ENCODE measurements at places on chromosomes 3 and 15. TPM values are rescaled to one million over a fixed set of nuclear protein-coding genes. Genes with fewer than 3 reads are reported as not detected.

DNA sequence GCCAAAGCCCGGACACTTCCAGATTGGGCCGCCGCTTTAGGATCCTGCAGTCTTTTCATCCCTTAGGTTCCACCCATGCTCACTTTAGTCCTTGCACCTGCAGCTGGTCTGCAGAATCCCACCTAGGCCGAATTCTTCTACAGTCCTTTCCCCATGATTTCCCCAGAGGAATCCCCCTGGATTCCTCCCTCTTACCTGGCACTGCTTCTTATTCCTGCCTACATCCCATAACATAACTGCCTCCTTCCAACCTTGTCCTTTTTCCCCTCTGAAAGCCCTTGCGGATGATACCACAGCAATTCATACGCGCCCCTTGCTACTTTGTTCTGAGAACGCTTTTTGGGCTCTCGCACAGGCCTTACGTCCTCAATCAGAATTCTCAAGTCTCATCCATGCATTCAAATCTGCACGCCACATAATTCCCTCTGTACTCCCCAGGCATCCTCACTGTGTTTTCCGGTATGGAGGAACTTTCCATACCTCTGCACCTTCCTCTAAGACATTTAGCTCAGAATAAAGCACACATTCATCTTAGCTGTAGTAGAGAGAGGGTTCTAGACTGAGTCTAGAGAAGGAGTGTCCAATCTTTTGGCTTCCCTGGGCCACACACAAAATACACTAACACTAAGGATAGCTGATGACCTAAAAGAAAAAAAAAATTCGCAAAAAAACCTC lies 619 bp downstream of the EIF2AK4 start:
- peak; percentile 24 for DNase-seq

DNA sequence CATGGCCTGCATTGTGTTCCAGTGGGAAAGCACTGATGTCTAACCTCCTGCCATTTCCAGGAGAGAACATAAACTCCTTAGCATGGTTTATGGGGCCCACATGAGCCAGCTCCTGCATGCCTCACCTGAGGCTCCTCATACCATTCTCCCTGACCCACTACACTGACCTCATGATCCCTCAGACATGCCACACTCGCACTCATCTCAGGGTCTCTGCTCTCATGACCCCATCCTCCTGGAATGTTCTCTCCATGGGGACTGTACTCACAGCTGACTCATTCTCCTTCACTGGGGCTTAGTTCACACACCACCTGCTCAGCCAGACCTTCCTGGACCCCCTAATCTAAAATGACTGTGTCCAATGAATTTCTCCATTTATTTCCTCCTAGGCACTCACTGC lies 4.0 kb upstream of the LMCD1 start:
- no peak for DNase-seq

Gene DPPA4
- 1.5 TPM for total RNA-seq

Gene CHRD
- total RNA-seq = 0.23 TPM

Gene ITIH3
- total RNA-seq = not detected

Gene KAT2B
- 18.5 TPM for total RNA-seq

DNA sequence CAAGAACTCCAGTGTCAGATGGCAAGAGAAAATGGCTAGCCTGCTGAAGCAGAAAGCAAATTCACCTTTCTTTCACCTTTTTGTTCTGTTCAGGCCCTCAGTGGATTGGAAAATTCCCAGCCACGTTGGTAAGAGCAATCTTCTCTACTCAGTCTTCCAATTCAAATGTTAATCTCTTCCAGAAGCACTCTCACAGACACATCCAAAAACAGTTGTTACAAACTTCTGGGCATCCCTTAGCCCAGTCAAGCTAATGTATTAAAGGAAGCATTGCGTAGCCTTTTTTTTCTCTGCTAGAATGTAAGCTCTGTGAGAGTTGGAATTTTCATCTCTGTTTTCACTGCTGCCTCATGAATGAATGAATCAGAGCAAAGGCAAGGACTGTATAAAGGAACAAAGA lies 109.2 kb upstream of the ROBO2 start:
- no peak for DNase-seq

DNA sequence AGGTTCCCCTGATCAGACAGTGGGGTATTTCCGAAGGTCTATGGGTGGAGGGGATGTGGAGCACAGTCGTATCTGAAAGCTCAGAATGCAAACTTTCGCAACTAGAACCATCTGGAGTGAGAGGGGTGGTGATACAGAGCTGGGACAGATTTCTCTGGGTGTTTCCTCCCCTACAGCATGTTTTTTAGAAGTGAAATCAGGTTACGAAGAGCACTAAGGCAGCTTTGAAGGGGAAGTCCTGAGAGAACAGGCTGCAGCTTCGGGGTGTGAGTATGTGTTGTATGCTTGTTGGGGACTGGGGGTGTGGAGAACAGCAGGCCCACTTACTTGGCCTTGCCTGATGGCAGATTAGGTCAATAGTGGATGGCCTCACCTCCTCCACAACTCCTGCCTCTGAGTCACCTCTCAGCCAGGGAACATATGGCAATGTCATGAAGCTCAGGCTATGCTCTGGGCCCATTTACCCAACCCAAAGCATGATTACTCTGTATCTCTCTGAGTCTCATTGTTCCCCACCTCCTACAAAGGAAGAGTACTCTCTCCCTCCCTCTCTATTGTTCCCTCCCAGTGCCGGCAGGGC lies 107.2 kb upstream of the RASGRP1 start:
- peak; percentile 65 for DNase-seq

Gene CCDC33
- total RNA-seq = not detected

Gene RSL24D1
- total RNA-seq = 188 TPM

GRCh38 chr15:99320374-99321215 lies 69.3 kb downstream of the LRRC28 start:
- no peak for DNase-seq

- peak; percentile 64 for DNase-seq
Measured at GRCh38 chr3:172562871-172563865, 39.9 kb upstream of the TNFSF10 start.

- DNase-seq = no peak
Measured at GRCh38 chr3:126451511-126451910, 24.2 kb downstream of the ZXDC start.

GRCh38 chr15:45645026-45645980 lies 10.5 kb downstream of the SQOR start:
- peak; percentile 42 for DNase-seq

Gene IFT122
- total RNA-seq = 18.4 TPM

GRCh38 chr3:197960694-197961581 lies 921 bp downstream of the LMLN start:
- peak; percentile 75 for DNase-seq

Gene MESP2
- total RNA-seq = 0.30 TPM
